Muscle of arm (tissue), 14 donors: ENCODE measurements at places on chromosomes 1 and 21. TPM values are rescaled to one million over a fixed set of nuclear protein-coding genes. Genes with fewer than 3 reads are reported as not detected.

GRCh38 chr1:66623812-66624211 lies 89.9 kb downstream of the SGIP1 start:
- no peak for DNase-seq

Gene WNT9A
- 6.3 TPM for polyA plus RNA-seq

DNA sequence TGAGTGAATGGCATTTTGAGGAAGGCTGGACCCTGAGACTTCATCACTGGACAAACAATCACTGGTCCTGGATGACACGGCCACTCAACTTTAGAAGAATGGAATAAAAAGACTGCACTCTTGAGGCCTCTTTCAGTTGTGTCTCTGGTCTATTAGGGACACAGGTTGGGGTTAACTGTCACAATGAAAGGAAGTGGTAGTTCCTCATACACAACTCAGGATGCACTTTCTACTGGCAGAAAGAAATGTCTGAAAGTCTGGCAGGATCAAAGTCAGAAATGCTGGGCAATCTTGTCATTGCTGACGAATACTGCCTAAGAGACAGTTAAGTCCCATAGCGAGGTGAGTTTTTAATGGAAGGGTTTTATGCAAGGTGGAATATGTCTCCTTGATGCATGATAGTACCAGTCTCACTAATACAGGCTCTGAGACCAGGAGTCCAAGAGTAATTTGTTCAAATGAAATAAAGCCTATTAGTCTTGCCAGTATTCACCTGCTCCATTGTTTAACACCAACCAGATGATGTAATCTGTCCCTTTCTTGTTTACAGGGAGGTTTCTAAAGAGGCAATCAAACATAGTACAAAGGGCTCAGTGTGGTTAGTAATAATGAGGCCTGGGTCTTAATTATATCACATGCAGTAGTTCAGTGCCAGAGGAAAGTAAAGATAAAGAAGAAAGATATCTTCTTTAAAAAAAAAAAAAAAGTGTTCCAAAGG lies 11.2 kb upstream of the RRP15 start:
- no peak for DNase-seq

DNA sequence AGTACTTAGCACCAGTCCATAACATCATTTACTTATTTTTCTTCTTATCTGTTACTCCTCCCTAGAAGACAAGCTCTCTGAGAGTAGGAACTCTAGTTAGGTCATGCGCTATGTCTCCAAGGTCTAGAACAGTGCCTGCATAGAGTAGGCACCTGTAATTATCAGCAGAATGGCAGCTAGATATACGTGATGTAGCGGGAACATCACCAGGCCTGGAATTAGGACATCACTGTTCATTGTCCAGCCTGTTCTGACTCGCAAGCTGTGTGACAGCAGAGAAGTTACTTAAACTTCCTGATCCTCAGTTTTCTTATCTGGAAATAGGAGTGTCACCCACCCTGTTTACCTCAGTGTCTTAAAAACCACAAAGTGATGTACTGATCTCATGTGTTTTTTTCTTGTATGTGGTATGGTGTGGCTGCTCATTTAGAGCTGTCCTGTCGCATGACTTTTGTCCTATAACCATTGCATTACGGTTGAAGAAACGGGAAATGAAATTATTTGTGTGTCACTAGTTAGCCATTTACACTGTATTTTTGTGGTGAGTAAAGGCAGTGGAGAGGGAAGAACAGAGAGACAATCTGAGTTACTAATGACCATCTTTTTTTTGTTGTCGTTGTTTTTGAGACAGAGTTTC lies 37.1 kb upstream of the EXO1 start:
- no peak for DNase-seq

DNA sequence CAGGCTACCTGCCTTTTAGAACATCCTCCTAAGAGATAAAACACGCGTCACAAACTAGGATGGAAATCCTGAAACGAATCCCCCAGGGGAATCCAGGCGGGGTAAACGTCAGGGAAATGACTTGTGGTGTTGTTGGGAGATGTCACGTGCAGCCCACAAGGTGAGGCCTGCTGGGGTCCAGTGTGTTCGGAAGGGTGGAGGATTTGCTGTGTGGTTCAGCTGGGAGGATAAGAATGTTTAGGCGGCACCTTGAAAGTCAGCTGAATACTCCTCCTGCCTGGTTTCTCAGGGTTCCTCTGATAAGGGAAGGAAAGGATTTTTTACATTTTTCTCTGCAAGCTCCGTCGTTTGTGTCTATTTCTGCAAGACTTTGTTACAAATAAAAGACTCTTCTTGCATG lies 74.7 kb upstream of the EFHD2 start:
- DNase-seq = no peak

GRCh38 chr1:111743679-111744101 lies 4.5 kb upstream of the INKA2 start:
- no peak for DNase-seq

- no peak for DNase-seq
Measured at GRCh38 chr1:202034683-202035462, 24.5 kb downstream of the ELF3 start.

Gene NHLH1
- 0.55 TPM for polyA plus RNA-seq

GRCh38 chr1:173426057-173426456 lies 51.1 kb upstream of the PRDX6 start:
- no peak for DNase-seq

GRCh38 chr1:4327142-4327541 lies 327.3 kb upstream of the AJAP1 start:
- no peak for DNase-seq
